ENCODE measurements at places on chromosomes 1 and 21.

DNA sequence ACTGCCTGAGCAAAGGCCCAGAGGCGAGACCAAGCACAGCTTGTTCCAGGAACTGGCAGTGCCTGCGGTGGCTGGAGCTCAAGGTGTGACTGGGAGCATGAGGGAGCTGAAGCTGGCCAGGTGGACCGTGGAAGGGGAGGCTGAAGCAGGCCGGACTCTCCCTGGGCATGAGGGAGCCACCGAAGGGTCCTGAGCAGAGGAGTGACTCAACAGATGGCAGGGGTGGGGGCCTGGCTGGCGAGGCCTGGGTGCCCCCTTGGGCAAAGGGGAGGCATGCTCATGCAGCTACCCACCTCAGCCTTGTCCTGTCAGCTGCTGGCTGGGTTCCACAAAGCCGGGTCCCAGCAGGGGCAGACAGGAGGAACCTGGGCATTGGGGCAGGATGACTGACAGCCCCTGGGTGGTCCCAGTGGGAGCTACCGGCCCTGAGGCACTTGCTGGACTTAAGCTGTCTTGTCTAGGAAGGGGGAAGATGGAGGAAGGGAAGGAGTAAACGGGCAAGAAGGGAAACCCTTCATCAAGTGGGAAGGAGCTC is 118.9 kb downstream of the LACTBL1 start:
- DNase-seq: no peak

GRCh38 chr21:45709173-45709572 is 65.6 kb downstream of the PCBP3 start:
- no peak for DNase-seq

DNA sequence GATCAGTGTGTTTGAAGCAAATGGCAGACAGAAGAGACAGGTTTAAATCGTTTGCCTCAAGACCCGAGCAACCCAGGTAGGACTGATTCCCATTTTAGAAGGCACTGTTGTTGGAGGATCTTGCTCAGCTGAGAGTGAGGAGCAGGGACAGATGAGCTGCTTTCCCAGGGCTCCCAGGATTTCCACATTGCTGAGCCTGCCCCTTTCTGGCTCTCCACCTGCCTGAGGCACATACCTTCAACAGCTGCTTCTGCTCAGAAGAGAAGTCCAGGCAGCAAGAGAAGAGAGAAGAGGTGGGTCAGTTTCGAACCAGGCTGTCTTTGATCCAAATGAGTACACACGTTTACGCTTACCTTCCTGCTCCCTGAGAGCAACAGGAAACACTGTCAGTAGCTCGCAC is 5.7 kb downstream of the TNNT2 start:
- no peak for DNase-seq

DNA sequence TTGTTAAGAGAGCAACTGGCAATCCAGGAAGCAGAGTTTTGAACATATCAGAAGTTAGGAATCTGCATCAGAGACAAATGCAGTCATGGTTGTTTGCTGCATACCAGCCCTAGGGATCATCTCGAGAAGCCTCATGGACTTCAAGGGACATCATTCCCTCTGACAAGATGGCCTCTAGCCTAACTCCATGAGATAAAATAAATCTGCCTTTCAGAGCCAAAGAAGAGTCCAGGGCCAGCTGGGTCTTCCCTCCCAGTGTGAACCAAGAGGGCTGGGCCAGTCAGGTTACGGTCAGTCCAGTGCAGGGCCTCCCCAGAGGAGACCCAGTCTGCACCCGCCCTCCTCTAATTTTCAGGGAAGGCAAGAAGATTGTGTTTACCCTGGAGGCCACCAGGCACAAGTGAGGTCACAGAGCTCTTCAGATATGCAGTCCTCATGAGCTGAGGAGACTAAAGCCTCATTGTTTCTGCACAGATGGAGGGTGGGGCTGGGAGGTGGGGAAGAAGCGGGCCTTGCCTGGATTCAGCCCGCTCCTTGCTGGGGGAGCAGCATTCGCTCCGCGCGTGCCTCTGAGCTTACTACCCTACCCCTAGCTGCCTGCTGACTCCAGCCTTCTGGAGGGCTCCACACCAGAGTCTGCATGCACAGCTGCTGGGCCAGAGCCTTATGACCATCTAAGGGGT is 52.8 kb downstream of the CAPN2 start:
- no peak for DNase-seq
